ENCODE measurements at places on chromosomes 1 and 21. TPM values are rescaled to one million over a fixed set of nuclear protein-coding genes. Genes with fewer than 3 reads are reported as not detected.
A peak's percentile ranks its signal among the peaks of the same experiment; 100 is the strongest.

- no peaks in the 10 kb centered on the region for H3K4me1 ChIP-seq
- no peaks in the 10 kb centered on the region for H3K36me3 ChIP-seq
- DNase-seq = no peak
- no peak overlapping the region for H3K4me3 ChIP-seq
Observed at GRCh38 chr1:119787776-119788175, 19.1 kb upstream of the HMGCS2 start.

DNA sequence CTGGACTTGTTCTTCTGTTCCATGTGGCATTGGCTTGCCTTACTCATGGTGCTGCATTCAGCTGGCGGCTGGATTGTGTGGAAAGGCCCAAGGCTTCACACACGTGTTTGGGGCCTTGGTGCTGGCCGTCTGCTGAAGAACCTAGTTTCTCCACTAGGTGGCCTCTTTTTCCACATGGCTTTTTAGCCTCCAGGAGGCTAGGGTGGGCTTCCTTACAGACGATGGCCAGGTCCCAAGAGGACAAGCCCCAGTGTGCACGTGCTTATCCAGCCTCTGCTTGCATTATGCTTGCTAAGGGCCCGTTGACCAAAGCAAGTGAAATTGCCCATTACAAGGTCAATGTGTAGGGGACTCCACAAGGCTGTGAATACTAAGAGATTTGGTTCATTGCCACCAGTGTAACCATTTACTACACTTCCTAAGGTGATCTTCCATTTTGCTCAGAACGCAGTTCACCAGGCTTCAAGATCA lies 47.5 kb upstream of the FOXO6 start:
- no peak overlapping the region for H3K4me3 ChIP-seq
- peaks cover 38% of the 10 kb centered on the region for H3K27me3 ChIP-seq
- H3K4me1 ChIP-seq = no peaks in the 10 kb centered on the region
- peak; percentile 71 for DNase-seq

DNA sequence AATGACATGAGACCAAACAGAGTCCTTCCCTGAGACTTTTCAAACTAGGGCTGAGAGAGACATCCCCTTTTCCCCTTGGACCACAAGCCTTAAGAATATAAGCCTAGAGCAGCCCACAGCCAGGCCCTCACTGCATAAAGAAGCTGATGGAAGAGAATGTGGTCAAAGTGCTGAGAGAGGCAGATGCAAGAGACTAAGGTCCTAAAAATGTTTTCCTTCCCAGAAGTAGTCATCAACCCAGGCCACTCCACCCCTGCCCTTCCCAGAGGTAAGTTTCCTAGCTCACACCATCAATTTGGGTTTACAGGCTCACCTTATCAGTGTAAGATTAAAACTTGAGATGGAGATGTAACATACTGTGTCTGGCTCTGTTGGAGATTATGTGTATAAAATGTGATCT lies 58.2 kb downstream of the BCAR3 start:
- H3K4me1 ChIP-seq = no peaks in the 10 kb centered on the region
- DNase-seq = no peak
- no peaks in the 10 kb centered on the region for H3K27me3 ChIP-seq
- H3K27ac ChIP-seq = no peak overlapping the region
- no peak overlapping the region for H3K4me3 ChIP-seq

DNA sequence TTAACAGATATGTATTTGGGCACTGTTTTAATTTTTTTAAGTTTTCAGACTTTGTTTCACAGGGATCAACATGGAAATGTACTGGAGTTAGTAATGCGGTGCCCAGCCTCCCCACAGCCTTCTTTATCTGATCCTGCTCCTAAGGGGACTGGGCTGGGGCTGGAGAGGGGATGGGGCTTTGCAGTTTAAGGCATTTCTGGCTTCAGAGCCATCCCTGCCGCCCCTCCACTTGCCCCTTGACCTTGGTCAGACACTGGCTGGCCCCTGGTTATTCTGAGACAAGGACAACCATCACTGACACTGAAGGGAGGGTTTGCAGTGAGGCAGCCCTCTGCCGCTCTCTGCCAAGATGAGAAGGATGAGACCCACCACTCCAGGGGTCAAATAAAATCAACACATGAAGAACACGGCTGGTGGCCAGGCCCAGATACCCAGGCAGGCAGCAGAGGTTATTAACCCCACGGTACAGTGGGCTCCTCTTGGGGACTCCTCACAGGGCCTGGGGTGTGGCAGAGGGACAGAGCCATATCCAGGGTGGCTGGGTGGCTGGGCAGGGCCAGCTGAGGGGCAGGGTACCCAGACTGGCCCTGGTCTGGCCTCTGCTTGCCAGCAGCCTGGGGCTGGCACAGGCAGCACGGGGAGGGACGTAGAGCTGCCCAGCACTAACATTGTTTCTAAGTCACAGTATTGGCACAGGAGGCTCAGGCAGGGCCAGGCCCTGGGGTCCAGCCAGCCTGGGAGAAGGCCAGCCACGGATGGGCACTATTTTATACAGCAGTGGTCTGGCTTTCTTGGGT lies 7.2 kb upstream of the UBE2U start:
- H3K36me3 ChIP-seq = no peaks in the 10 kb centered on the region
- H3K4me3 ChIP-seq = no peak overlapping the region
- DNase-seq = no peak
- H3K27me3 ChIP-seq = no peaks in the 10 kb centered on the region

FCAMR gene
- total RNA-seq = not detected

DNA sequence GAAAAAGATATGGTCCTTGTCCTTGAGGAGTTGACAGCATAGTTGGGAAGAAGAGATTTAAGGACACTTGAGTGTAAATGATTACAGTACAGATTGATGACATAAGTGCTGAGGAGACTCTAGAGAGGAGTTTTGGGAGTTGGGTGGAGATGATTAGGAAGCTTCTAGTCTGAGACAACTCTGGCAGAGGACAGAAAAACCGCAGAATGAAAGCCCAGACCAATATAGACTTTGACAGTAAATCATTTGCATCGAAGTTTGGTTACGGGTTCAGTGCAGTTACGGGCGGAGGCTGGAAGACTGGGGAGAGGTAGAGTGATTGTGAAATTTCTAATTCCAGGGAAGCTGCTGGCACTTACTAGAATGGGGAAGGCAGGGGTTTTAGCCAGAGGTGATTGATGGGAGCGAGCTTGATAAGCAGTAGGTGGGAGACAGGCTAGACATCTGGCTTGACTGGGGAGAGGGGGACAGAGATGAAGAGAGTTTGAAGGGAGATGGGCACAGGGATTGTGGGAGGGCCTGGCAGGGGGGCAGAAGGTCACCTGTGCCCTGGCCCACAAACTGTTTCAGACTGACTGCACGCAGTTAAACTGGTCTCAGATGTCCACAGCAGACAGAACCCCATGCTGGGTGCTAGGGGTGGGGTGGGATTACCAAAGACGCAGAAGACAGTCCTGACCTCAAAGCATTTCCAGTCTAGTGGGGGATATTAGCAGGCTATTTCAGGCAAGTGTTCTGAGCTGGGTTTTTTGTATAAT lies 20.1 kb downstream of the SH2D2A start:
- DNase-seq = no peak
- no peak overlapping the region for H3K27ac ChIP-seq
- H3K4me3 ChIP-seq = no peak overlapping the region
- peaks cover 99% of the 10 kb centered on the region for H3K36me3 ChIP-seq

DNA sequence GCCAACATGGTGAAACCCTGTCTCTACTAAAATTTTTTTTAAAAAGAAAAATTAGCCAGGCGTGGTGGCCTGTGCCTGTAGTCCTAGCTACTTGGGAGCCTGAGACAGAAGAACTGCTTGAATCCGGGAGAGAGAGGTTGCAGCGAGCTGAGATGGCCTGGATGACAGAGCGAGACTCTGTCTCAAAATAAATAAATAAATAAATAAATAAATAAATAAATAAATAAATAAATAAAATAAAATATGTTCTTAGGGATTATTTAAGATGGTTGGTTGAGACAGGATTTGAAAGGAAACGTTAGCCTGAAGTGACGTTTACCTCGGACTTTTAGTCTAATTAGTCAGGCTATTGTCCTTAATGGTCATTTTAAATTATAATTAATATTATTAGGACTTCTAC lies 88.5 kb upstream of the CHRM3 start:
- no peaks in the 10 kb centered on the region for H3K36me3 ChIP-seq
- no peak overlapping the region for H3K4me3 ChIP-seq
- H3K27ac ChIP-seq = no peak overlapping the region
- H3K27me3 ChIP-seq = no peaks in the 10 kb centered on the region
- no peak for DNase-seq

FCRL5 gene
- total RNA-seq = not detected

TMEM81 gene
- 5.0 TPM for total RNA-seq

CD1E gene
- total RNA-seq = not detected

GRCh38 chr1:6824665-6825368 lies 39.6 kb downstream of the CAMTA1 start:
- no peak for DNase-seq
- H3K27ac ChIP-seq = no peak overlapping the region
- H3K27me3 ChIP-seq = no peaks in the 10 kb centered on the region
- H3K4me1 ChIP-seq = no peaks in the 10 kb centered on the region

DEDD gene
- 29.0 TPM for total RNA-seq

DNA sequence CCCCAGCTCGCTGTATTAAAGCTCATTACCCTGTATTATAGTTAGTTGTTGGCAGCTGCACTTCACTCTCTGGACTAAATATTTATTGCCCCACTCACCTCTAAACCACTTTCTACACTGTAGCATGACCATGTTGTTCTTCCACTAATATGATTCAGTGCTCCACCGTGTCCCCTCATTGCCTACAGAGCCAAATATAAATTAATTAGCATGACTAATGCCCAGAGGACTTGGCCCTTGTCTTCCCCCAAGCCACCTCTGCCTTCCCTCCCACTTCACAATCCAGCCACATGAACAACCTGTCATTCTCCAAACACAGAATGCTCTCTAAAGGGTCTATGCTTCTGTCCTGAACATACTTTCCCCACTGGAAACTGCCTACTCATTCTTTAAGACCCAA lies 276.5 kb downstream of the PLPP3 start:
- DNase-seq = no peak
- H3K27ac ChIP-seq = no peak overlapping the region
- no peak overlapping the region for H3K4me3 ChIP-seq
- no peaks in the 10 kb centered on the region for H3K27me3 ChIP-seq
